ENCODE measurements at places on chromosomes 11 and 22.

DNA sequence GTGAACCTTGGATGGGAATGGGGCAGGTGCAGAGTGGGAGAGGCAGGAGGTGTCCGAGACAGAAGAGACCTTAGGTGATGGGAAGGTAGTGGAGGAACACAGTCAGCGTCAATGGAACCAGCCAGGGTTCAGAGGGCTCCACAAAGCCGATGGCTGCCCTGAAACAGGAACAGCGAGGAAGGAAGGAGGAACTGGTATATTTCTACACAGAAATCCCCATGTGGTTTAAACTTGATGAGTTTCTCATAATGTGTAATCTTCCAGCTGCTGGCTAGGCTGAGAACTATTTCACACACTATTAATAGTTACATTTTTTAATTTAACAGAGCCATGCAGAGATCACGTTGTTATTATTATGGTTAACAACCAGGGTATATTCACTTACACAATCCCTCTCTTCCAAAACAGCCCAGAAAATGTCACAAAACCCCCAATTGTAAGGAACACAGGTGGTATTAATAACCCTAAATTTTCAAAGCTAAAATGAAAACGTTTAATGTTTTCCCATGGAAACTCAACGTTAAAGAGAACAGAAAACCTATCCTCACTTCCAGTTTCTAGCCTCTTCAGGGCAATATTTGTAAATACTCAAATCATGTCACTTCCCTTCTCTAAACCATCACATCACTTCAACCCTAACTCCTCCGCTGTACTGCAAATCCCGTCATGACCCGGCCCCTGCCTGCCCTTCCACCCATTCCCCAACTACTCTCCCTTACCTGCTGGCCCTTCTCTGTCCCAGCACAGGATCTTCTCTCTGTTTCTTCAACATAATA lies 74.5 kb upstream of the ARFGAP3 start:
- DNase-seq, result no peak

DNA sequence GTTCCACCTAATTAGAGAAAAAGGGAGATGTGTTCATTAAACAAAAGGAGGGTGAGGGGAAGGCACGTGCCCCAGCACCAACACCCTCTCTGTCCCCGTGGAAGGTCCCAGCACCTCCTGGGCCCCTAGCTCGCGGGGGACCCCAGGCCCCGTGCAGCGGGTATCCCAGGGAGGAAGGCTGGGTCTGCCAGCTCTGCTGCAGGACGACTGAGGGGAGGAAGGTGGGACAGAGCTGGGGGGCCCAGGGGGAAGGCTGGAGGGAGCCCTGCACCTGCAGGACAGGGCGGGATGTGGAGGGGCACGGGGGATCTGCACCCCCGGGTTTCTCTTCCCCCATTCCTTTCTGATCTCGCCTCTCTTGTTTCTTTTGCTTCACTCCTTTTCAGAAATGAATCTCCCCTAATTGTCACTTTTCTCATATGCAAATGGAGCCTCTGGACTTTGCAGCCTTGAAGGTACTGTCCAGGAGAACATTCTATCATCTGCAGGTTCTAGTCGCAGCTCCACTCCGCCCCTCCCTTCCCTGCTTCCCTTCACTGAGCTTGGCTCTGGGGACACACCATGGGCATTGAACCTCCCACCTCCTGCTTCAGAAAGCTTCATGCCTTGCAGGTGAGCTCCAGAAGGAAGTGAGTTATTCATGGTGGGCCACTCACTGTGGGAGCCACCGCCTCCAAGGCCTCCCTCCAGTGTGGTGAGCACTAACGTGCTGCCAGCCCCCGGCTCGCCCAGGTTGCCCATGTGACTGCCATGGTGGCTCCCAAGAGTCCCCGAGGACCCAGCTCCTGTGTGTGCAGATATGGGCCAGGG lies 111.0 kb downstream of the ST3GAL4 start:
- DNase-seq, result no peak

GRCh38 chr22:23152238-23153114 lies 7.2 kb downstream of the RAB36 start:
- no peak for DNase-seq

GRCh38 chr11:116611998-116612620 lies 160.7 kb downstream of the BUD13 start:
- no peak for DNase-seq
